ENCODE measurements at places on chromosomes 5 and 9.

GRCh38 chr5:177475563-177476427 is 2.4 kb upstream of the DBN1 start:
- DNase-seq, result no peak

- DNase-seq, result no peak
These were observed 27.6 kb downstream of the SLC25A48 start for GRCh38 chr5:135862086-135862485.

DNA sequence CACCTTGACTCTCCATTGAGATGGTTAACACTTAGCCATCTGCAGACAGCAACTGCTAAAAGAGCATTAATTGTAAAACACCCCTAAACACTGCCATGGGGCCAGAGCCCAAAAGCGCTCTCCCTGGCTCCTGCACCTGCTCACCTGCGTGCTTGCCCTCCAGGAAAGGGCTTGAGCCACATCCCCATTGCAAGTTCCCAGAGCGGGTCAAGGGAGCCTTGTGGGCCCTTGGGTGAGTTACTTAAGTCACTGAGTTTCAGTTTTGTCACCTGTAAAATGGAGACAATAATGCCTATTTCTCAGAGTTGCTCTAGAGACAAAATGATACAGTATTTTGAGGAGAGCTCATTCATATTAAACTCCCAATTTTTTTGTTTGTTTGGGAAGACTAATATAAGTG is 967.8 kb downstream of the PTPRD start:
- no peak for DNase-seq

- no peak for DNase-seq
These were observed 57.4 kb downstream of the ADAMTSL1 start for GRCh38 chr9:18531136-18532065.

- DNase-seq, result no peak
These were observed 521.2 kb downstream of the IRX1 start for GRCh38 chr5:4116834-4117233.

GRCh38 chr9:121607434-121608167 is 43.8 kb upstream of the DAB2IP start:
- DNase-seq, result no peak

DNA sequence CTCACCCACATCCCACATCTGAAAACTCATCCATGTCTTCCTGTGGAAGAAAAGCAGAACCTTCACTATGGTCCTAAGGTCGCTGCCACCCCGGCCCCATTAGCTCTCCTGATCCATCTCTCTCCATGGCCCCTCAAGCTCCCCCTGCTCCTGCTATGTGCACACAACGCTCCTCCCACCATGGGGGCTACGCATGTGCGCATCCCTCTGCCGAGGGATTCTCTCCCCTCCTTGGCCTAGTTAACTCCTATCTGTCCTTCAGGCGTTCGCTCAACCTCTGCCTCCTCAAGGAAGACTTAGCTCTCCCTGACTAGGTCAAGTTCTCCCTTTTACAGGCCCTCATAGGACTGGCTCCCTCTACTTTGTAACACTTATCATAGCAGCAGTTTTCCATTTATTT is 9.8 kb downstream of the AKNA start:
- DNase-seq, result no peak

DNA sequence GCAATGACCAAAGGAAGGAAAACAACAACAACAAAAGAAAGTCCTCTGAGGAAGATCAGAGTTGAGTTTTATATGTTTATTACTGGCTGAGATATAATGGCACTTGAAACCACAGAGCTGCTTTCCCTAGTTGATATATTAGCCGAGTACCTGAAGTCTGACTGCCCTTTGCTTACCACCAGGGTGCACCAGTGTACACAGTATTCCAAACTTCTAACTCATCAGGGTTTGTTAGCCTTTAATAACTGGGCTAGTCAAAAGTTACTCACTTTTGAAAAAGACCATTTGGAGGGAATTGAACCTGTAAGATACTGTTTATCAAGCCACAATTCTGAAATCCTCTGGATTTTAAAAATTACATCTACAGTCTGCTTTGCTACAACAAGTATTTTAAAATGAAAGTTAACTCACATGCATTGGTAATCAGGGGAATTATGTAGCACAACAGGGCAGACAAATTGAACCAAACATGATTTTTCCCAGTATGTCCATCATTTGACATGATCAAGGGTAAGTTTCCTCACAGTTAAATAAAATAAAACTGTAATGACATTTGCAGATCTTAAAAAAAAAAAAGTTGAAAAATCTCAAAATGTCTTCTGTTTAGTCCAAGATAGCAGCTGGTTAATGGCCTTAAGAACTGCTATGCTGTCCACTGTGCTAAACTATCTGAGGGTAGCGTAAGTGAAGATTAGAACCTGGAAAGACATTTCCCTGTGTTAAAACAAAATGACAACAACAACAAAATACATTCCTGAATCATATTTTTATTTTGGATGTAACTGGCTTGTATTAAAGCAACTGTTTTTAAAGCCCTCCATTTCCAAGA is 57.3 kb upstream of the C6 start:
- no peak for DNase-seq

- DNase-seq, result no peak
These were observed 117.7 kb downstream of the DOCK2 start for GRCh38 chr5:169754737-169755136.

- DNase-seq, result no peak
These were observed 113.2 kb downstream of the STK32A start for GRCh38 chr5:147348046-147348445.

DNA sequence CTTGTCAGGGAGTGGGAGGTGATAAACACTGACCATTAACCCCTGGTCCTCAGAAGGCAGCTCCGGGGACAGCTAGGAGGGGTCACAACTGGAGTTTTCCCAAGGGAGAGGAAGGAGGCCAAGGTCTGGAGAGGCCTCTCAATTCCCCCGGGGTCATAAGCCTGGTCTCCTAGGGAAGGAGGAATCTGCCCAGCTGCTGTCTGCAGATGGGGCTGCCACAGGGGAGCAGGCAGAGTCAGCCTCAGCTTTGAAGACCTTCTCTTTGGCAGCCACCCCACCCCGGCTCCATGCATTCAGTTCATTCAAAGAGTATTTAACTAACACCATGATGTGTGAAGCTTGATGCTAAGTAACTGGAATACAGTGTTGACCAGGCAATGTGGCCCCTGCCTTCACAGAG is 74.6 kb upstream of the HSPA9 start:
- no peak for DNase-seq

DNA sequence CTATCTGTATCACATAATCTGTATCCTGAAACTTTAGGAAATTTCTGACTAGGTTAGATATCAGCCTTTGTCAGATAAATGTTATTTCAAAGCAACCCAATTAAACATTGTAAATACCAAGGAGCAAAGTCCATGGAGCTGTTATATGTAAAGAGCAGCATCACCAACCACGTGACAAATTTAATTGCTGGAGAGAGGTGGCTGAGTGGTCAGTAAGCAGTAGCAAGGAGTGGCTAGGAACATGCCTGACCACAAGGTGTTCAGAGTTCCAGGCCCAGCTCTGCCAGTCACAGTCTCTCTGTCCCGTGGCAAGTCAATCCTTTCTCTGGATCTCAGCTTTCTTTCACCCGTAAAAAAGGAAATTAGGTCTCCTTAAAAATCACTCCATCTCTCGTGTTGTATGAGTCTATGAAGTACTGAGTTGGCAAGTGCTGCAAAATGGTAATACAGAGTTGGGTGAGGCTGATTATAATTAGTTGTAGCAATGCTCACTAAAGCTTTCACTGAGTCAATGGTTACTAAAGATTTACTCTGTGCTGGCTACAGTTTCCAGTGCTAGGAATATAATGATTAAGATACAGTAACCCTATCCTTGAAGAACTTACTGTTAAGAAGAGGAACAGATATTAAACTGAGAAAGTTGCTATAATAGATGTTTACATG is 166.1 kb downstream of the GNAQ start:
- no peak for DNase-seq

- DNase-seq, result no peak
These were observed 14.4 kb downstream of the GDNF start for GRCh38 chr5:37825334-37825915.

DNA sequence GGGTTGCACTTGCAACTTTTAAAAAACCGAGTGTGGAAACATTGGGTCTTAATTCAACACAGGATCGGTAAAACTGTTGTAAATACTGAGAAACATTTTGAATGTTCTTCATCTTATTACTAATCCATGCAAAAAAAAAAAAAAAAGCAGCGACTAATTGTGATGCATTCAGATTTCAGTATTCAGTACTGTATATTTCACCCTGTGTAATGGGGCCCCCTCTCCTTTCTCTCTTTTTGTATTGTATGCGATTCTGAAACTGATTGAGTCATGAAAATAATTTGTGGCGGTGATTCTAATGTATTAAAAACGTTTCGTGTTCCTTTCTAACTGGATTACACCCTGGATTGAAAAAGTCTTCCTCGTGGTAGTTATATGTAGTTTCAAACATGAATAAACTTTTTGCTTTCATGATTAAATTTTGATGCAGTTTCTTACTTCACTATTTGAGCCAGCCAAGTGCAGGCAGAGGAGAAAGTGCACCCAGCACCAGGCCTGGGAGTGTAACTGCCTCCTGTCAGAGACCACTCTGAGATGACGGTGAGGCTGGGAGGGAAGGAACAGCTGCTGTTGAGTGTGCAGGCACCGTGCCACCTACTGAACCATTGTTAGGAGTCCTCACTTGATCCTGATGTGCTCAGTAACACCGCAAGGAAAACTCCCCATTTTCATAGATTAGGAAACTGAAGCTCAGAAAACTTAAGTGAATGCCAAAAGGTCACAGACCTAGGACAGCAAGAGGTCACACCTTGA is 220.0 kb downstream of the PBX3 start:
- DNase-seq, result no peak

GRCh38 chr9:96367943-96368342 is 15.6 kb downstream of the SLC35D2 start:
- DNase-seq, result no peak

- no peak for DNase-seq
These were observed 196.2 kb downstream of the TARS1 start for GRCh38 chr5:33637011-33637410.

DNA sequence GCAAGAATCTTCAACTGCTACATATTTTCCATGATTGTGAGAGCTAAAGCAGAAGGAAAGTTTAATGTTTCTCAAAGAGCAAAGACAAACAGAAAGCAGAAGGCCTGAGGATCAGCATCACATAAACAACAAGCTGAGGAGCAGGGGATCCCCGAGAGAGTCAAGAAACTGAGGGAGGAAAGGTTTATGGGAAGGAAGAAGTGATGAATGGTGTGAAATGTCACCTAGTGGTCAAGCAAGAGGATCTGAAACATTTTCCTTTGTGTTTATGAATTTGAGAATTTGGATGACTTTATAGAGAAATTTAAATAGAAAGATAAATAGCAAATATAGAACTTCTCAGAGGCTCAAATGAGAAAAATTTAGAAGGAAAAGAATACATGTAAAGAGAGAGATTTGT is 481.9 kb downstream of the CHSY3 start:
- no peak for DNase-seq

DNA sequence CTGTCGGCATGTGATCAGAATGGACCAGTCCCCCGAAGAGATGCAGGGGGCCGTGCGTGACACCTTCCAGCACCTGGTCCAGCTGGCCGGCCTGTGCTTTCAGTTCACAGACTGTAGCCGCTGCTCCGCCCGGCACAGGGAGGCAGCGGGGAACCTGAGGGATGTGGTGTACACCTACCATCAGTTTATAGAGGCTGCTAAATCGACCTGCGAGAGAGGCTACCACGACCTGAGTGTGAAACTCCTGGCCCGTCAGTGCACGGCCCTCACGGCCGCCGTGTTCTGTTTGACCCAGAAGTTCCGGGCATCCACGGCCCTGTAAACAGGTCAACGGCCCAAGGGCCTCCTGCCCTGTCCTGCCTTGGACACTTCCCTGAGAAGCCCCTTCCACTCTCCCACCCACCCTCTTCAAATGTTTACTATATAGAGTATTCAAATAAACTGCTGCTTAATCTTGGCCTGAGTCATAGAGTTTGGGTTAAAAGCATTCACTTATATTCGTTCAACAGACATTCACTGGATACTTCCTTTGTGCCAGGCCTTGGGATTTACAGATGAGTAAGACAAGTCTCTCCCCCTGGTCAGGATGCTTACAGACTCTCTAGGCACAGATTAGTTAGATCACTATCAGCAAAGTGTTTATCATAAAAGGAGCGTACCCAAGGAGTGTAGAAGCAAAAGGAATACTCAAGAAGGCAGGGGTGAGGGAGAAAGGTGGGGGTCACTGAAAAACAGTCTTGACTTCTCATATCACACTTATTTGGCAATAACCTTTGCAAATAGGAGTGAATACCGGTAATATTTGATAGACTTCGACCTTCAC is 6.9 kb upstream of the TRMT10B start:
- no peak for DNase-seq

DNA sequence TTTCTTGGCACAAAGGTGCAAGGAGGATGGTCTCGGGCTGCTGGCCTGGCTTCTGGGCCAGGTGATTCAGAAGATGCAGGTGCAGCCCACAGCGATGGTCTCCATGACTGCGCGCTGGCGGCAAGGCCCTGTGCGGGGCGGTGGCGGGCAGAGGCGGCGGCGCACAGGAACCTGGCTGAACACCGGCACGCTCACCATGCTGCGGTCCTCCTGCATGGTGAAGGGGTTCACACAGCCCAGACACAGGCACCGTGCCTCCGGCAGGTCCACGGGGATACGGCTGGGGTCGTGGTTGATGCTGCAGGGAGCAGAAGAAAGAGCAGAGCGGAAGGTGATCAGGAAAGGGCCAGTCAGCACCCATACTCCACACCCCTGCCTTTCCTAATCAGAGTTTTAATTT is 4.8 kb downstream of the IL17B start:
- no peak for DNase-seq

- peak; percentile 14 for DNase-seq
These were observed 156.4 kb downstream of the ST8SIA4 start for GRCh38 chr5:100746730-100747129.

- no peak for DNase-seq
These were observed 595.6 kb downstream of the RAB3C start for GRCh38 chr5:59178482-59178881.

DNA sequence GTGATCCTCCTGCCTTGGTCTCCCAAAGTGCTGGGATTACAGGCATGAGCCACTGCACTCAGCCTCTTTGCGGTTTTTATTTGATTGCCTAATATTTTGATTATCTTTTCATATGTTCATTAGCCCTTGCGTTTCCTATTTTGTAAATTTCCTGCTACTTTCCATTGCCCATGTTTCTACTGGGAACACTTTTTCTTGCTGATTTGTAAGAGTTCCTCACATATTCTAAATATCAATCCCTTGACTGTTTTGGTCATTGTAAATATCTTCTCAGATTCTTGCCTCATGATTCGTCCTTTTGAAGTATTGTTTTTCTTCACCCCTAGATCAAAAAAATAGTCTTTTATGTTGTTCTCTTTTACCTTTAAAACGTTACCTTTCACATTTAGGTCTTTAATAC is 37.9 kb upstream of the TTC1 start:
- DNase-seq, result no peak

DNA sequence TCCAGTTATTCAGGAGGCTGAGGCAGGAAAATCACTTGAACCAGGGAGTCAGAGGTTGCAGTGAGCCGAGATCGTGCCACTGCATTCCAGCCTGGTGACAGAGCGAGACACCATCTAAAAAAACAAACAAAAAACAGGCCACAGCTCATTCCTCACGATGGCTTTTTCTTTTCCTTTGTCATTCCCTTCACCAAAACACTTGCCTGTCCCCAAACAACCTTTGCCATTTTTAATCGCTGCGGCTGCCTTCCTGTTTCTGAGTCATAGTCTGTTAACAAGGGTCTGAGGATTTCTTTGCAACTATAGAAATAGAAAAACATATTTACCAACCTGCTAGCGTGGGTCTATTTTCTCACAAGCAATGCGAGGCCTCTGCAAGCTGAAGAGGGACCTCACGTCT is 123.0 kb upstream of the FSTL4 start:
- DNase-seq, result no peak

GRCh38 chr5:36741128-36741527 is 134.7 kb downstream of the SLC1A3 start:
- DNase-seq, result no peak
